ENCODE measurements at places on chromosomes 1 and 21.
A peak's percentile ranks its signal among the peaks of the same experiment; 100 is the strongest.

GRCh38 chr1:31241321-31241720 lies 1.6 kb upstream of the NKAIN1 start:
- peak; percentile 61 for DNase-seq

DNA sequence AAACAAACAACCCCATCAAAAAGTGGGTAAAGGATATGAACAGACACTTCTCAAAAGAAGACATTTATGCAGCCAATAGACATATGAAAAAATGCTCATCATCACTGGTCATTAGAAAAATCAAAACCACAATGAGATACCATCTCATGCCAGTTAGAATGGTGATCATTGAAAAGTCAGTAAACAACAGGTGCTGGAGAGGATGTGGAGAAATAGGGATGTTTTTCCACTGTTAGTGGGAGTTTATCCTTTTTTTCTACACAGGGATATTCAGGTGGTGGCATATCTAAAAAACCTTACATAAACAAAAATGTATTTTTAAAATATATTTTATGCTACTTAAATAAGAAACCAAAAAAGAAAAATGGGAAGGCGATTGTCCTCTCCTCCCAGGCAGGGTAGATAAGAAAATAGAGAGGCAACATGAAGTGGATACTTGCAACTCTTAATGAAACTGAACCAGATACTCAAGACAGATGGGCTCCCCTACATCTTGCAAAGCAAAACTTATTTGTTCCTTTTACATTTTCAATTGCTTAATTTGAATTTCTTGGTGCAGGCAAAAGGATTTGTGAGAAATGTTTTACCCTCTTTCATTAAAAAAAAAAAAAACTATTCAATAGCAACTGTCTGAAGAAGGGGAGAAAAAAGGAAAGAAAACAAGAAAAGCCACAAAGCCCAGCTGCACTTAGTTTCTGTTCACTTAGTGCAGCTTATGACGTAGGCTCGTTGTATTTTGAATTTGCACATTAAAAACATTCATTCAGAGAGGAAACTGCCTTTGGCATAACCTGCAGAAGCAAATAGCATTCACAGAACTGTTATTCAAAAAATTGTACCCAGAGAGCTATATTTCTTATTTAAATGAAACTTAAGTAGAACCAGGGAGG lies 36.9 kb upstream of the RGS1 start:
- peak; percentile 46 for DNase-seq

- DNase-seq = no peak
These were observed 8.5 kb downstream of the C1orf21 start for GRCh38 chr1:184395370-184395769.

- DNase-seq = no peak
These were observed 100.5 kb downstream of the SYF2 start for GRCh38 chr1:25131794-25132193.

DNA sequence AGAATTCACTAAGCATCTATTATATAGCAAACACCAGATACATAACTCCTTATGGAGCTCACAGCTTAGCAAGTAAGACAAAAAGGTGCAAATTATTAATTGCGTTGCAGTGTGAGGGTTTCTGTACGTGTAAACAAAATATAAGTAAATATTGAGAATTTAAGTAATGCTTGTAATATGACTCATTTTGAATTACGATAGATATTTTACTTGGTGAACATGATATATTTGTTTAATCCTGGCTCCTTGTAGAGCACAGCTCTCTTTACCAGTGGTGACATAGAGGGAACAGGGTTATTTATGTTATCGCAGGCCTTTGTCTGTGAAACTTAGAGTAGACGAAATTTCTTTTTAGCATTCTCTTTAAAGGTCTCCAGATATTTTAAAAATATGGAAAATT lies 36.4 kb downstream of the LYPLAL1 start:
- no peak for DNase-seq

DNA sequence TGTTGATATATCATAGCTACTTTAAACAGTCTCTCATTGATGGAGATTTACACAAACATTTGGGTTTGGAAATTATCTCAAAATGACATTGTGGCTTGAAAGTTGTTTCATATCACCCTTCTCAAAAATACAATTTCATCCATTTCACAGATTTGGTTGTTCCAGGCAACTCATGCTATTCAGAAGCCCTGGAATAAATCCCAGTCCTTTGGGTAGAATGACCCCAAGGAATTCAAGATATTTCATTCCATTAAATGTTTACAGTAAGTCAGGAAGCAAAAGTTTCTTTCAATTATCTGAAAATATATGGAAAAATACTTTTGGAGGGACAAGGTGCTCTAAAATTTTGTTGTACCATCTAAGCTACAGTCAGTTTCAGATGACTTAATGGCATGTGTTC lies 27.1 kb downstream of the MPZL1 start:
- DNase-seq = no peak

- DNase-seq = no peak
These were observed 119.4 kb downstream of the C1orf94 start for GRCh38 chr1:34296059-34296458.

DNA sequence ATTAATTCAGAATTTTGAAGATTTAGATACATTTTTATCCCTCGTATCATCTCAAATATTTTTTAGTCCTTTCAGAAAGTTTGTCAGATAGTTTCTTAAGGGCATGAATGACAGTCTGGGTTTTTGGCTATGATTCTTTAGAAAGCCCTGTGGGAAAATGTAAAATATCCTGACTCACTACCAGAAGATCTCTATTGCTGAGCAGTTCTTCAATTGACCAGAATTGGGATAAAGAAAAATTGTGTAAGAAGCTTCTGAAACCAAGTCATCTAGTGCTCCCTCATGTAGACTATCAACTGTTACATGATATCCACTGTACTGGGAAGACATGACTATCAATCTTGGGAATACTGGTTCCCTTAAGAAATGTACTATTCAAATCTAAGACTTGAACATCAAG lies 608.3 kb upstream of the CHRM3 start:
- no peak for DNase-seq

GRCh38 chr1:87398641-87399040 lies 70.0 kb downstream of the LMO4 start:
- no peak for DNase-seq

DNA sequence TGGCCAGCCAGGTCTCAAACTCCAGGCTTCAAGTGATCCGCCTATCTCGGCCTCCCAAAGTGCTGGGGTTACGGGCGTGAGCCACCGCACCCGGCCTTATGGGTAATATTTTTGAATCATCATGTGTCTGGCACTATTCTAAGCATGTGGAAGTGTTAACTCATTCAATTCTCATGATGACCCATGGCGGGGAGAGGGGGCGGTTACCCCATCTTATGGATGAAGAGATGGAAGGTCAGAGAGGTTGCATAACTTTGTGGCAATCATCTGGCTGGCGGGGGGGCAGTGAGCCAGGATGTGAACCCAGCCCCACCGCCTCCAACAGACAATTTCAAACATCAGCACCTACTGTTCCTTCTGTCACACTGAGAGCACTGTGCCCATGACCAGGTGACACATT lies 11.5 kb upstream of the TAS1R2 start:
- no peak for DNase-seq

DNA sequence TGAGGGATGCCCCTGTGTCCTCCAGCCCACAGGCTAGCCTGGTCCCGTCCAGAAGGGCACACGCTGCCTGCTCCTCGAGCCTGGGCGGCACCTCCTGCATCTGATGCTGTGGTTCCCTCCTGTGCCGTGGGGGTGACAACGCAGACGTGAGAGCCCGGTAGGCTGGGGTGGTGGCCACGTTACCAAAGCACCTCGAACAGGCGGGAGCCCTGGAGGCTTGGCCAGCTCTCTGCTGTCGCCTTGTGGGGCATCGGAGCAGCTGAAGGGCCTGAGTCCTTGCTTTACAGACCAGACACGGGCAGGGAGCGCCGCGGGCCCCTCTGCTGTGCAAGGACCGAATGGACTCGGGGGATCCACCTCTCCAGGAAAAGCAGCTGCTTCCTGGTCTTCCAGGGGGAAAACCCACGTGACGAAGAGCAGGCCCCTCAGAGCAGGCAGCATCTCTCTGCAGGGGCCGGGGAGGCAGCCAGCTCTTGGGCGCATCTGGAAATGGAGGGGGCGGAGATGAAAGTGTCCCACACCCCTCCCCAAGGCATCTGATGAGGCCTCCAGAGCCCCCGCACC lies 133.3 kb downstream of the NPHP4 start:
- DNase-seq = no peak

DNA sequence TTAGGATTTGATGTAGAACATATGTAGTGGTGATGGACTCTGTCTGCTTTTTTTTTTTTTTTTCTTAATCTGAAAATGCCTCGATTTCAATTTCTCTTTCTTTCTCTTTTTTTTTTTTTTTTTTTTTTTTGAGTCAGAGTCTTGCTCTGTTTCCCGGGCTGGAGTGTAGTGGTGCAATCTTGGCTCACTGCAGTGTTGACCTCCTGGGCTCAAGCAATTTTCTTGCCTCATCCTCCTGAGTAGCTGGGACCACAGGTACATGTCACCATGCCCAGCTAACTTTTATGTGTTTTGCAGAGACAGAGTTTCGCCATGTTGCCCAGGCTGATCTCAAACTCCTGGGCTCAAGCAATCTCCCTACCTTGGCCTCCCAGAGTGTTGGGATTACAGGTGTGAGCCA lies 17.4 kb downstream of the MAST2 start:
- no peak for DNase-seq

DNA sequence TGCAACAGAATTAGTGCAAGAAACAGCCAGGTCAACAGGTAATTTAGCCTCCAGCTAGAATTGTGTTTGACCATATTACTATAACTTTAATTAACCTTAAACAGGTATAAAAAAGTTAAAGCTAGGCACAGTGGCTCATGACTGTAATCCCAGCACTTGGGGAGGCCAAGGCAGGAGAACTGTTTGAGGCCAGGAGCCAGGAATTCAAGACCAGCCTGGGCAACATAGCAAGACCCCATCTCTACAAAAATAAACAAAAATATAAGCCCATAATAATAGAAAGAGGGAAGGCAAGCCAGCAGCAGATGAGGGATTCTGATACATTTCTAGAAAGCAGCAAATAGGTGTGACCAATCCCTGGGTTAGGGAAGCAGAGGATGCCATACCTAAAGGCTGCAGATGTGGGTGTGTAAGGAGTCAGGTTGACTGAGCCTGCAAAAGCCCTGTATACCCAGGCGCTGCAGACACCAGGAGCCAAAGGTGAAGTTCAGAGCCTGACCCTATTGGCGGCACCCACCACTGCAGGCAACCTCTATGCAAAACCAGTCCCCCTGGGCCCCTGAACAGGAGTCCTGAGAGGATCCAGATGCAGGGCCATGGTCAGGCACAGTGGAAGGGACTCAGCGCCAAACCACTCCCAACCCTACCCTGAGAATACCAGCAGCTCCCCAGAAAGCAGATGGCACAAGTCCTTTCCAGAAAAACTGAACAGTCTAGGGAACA lies 19.3 kb upstream of the LSS start:
- DNase-seq = peak; percentile 79

DNA sequence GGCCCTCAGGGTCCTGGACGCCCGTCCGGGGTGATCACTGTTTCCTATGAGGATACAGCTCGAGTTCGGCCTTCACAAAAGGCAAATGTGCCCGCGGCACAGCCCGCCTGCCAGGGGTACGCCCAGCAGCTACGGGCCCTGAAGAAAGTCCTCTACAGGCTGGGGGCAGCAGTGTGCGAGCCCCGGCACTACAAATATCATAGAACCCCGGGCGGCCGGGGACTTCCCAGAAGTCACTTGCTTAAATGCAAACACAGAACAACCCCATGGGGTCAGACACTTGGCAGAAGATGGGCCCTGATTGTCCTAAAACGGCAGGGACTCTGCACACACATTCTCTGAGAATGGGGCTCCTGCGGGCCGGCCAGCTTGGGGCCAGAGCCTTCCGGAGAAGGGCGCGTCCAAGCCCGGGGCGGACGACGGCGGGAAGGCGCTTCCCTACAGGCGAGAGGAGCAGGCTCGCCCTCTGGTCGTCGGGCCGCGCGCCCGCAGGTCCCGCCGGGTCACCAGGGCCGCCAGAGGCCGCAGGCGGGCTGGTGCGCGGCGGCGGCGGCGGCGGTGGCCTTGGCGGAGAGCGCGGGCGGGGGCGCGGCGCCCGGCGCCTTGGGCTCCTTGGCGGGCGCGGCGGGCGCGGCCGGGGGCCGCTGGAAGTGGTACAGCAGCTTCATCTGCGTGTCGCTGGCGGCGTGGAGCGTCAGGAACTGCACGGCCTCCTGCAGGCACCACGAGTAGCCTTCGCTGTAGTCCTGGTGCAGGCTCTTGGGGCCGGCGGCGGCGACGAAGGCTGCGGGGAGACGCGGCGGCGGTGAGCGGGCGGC lies 888 bp downstream of the HES5 start:
- peak; percentile 81 for DNase-seq

DNA sequence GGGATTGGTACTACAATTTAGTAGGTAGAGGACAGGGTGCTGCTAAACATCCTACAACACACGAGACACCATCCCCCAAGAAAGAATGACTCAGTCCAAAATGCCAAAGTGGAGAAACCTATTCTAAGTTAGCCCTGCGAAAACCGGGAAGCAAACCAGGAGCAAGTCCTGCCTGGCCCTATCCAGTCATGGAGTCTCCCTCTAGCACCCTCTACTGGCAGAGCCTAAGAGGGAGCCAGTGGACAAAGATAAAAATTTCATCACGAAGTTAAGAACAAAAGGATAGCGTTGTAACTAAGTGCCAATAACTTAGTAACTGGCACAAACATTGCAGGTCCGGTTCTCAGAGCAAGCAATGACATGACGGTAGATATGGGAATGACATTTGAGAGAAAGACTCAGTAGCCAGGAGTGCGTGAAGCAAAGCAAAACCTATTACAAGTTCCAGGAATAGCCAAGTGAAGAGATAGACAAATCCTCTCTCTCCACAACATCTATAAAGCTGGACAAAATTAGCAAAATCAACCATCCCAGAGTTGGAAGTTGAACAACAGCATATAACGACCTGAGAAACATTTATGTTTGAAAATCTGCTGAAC lies 383.5 kb downstream of the OMA1 start:
- peak; percentile 82 for DNase-seq

DNA sequence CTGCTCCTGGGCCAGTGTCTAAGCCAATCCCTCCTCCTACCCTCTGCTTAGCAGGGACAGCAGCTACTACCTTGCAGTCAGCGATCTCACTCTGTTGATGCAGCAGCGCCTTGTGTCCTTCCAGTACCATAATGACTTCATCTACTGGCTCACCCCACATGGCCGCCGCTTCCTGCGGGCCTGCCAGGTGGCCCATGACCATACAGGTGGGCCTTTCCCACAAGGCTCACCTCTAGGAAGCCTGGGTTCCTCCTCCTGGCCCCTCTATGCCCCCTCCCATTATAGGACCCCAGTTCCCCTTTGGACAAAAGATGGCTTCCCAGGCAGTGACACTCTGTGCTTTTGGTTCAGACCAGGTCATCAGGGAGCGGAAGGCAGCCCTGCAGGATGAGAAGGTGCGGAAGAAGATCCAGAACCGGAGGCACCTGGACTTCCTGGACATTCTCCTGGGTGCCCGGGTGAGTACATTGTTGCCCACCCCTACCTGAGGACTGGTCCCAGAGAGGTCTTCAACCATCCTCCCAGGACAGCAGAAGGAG lies 15.1 kb downstream of the CYP4B1 start:
- DNase-seq = no peak

- no peak for DNase-seq
These were observed 12.7 kb upstream of the AK2 start for GRCh38 chr1:33049371-33049770.

DNA sequence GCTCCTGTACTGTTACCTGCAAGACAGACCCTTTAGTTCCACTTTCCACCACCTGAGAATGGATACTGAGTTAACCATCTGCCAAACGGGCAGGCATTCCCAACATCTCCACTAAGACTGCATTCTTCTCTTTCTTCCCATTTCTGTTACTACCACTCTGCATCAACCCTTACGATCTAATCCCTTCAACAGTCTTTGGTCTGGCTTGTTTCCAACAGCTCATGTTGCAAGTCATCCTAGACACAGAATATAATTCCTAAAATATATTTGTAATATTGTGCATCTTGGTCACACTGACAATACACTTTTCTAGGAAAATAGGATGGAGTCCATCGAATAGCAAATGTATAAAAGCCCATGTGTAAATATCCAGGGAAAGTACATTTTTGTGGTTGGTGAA lies 166.7 kb downstream of the SIPA1L2 start:
- DNase-seq = no peak

All from Karpas-422 (cell line).